ENCODE measurements at places on chromosomes 5 and 9. TPM values are rescaled to one million over a fixed set of nuclear protein-coding genes. Genes with fewer than 3 reads are reported as not detected.

Gene PCDHGB1
- total RNA-seq, result not detected

DNA sequence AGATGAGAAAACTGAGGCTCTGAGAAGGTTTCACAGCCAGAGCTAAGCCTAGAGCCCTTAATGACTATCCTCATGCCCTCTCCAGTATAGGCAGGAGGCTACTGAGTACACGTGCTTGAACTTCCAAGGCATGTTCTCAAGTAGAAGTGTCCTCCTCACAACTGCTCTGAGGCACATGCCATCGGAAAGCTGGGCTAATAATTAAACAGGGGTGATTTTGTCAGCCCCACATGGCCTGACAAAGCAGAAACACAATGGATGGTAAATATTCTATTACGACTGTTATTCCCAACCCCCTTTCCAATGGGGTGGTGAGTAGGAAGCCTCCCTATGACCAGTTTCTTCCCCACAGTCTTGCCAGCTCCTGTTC is 34.3 kb downstream of the KCNIP1 start:
- no peak for DNase-seq

GRCh38 chr5:80592105-80592504 is 22.0 kb upstream of the ANKRD34B start:
- no peak for DNase-seq

DNA sequence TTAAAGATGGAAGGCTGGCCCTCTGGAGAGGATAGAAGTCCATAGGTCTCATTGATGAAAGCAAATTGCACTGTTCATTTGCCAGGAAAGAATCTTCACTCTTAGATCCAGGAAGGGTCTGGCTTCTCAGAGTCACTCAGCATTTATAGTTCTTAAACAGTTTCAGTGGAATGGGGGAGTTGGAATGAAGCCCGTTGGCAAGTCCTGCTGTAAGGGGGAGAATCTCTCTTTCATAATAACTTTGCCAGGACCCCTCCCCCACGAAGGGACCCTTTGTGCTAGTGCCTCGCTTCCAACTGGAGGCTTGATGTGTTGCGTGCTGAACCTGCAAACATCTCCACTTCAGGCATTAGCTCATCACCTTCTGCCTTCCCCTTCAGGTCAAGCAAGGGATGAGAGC is 57.1 kb downstream of the ENTREP1 start:
- no peak for DNase-seq

DNA sequence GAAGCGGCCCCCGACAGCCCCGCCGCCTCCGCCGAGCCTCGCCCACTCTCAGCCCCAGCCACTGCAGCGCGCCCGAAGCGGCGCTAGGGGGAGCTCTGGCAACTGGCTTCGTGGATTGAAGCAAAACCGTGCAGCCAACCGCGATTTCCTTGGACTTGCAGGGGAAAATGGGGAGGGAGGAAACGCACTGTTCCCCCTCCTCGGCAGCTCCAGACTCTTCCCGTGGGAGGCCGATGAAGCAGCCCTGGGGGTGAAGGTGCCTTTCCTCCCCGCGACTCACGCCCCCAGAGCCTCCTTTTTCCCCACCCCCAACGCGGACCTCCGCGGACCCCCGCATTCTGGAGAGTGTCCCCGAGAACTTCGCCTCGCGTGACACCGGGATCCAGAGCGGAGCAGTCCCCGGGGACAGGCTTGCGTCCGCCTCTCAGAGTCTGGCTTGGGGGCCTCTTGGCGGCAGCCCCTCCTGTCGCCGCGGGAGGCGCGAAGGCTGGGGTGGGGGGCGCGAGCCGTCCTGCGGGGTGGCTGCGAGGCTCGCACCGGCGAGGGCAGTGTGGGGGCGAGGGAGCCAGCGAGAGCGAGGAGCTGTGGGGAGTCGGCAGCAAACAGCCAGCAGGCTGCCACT is 3.8 kb downstream of the IER5L start:
- DNase-seq, result peak; percentile 72

DNA sequence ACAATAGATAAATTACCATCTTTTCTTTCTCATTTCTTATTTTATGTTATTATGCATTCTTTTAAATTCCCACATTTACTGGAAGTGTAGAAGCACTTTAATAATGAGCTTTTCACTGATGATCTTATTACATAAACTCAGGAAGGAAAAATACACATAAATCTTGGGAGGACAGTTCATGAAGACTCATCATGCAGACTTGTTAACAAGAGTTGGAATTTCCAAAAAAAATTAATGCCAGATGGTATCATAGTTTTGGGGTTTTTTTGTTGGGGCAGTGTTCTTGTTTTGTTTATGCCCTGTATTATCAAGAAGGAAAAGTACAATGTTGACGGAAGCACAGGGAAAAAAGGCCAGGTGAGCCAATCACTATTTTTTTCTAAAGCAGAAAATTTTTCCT is 35.1 kb downstream of the CEMIP2 start:
- no peak for DNase-seq

Gene DIRAS2
- total RNA-seq, result not detected

DNA sequence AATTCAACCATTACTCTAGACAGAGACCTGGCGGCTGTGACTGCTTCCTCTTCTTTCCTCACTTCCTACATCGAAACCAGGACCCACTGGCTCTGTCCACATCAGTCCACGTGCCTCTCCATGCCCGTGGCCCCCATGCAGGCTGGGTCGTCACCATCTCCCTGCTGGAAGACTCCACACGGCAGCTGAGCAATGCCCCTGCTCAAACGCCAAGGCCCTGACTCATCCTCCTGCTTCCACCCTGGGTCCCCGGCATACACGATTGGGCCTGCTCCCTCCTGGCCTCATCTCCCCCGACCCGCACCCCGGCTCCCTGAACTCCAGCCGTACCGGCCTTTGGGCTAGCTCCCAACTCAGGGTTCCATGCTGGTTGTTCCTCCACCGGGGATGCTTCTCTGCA is 67.2 kb upstream of the IER5L start:
- DNase-seq, result no peak

Gene NOL8
- 69.0 TPM for total RNA-seq

DNA sequence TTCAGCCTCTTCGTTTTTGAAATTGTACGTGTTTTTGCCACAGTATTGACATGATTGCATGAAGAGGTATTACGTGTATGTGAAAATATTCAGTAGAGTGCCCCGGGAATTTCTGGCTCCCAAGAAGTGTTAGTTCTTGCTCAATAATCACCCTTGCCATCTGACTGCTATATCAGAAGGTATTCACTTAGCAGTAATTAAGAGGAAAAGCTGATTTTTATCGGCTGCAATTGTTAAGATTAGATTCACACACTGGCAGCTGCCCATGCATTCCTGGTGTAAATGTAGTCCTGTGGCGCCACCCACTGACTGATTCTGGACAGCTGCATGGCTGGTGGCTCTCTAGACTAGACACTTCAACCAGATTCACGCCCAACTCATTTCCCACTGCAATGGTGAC is 440.1 kb upstream of the ADAMTS16 start:
- no peak for DNase-seq

Gene WDR38
- not detected for total RNA-seq

DNA sequence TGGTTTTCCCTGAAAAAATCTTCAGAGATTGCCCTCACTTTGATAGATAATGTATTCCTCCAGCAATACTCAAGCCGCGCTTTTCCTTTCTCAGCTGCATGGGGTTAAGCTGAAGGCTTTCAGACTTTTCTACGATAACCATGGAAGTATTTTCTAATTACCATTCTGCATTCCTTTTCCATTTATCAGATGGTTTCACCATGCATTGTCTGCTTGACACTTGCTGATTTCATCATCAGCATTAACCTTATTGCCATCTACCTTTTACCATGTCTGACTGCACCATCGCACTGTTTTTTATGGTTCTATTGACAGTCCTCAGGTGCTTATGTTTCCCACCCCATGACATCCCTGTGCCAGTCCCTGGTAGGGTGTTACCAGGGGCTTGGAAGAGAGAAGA is 91.6 kb downstream of the DMAC1 start:
- DNase-seq, result no peak

- no peak for DNase-seq
These were observed 151.7 kb upstream of the RAPGEF1 start for GRCh38 chr9:131891598-131891997.

GRCh38 chr9:134267881-134268724 is 58.2 kb upstream of the RXRA start:
- no peak for DNase-seq

All from CD8-positive, alpha-beta T cell (primary cell).